ENCODE measurements at places on chromosomes 1 and 21.

DNA sequence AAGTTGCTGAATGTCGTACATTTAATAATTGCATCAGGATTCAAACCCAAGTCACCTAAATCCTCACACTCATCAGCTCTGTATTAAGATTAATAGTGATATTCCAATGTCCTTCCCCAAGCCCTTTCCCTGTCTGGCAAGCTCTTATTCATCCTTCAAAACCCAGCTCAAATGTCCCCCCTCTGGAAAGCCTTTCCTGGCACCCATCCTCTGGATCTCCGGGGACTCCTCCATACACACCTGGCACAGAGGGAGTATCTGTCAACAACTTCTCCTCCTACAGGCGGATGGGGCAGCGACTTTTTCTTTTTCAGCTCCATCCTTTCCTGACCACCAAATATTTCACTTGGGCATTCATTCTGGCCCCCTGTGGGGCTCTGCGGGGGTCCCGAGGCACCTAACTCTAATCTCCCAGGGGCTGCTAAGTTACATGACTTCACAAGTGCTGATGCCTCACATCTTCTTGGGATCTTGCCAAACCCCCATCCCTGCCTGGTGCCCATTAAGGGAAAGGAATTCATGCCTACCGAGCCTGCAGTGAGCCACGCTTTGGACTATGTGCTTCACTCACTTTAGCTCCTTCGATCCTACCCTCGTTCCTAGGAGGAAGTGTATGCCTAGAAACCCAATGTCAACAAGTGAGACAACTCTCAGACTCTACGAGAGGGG, 15.2 kb downstream of the TINAGL1 start:
- no peak for DNase-seq

DNA sequence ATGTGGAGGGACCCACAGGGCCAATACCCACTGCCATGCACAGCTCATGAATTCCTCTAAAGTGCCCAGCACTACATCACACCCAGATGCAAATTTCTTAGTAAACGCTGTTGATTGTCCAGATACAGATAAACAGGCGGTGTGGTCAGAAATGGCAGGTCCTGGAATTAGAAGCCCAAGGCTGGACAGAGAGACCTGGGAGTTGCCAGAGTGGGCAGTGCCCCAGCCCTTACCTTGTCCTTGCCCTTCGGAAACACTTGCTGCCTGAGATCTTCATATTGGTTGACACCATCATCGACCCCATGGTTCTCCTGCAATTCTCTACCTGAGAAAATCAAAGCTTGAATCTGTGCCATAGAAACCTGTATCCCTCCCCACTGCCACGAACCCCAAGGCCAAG, 149.3 kb upstream of the ETV3 start:
- DNase-seq, result no peak

GRCh38 chr1:93732514-93732913, 50.9 kb upstream of the BCAR3 start:
- DNase-seq, result no peak

DNA sequence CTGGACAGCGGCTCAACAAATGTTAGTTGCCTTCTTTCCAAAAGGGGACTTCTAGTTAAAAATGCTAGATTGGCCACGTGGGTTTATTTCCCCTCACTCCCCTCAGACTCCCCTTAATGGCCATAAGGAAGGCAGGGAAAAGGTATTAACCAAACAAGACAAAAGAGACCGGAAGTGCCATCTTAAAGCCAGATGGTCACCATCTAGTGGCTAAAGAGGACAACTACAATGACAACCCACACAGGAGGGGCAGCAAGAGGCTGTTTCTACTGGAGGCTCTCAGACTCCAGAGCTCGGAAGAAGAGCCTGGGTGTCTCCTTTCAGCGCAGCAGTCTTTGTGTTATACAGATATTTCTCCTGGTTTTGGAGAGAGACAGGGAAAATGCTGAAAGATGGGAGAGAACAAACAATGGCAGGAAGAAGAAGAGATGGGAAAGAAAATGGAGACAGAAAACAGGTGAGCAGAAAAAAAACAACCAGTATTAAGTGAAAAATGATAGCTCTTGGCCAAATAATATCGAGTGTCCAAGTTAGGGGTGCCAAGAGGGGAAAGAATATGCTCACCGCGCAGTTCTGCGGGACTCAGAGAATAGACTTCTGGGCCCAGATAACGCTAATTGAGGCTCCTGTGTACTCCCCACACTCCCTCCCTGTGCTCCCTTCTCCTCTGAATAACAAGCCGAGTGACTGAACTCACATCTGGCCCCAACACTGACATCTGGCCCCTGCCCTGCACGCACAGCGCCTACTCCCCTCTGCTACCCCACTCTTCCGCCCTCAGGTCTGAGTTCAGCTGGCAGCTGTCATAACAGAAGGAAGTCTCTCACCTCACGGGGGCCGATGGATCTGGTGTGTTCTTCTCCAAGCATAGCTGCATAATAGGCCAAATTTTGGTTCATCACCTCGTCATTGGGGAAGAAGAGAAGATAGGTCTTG, 9.6 kb downstream of the P3H1 start:
- DNase-seq, result peak; percentile 69

DNA sequence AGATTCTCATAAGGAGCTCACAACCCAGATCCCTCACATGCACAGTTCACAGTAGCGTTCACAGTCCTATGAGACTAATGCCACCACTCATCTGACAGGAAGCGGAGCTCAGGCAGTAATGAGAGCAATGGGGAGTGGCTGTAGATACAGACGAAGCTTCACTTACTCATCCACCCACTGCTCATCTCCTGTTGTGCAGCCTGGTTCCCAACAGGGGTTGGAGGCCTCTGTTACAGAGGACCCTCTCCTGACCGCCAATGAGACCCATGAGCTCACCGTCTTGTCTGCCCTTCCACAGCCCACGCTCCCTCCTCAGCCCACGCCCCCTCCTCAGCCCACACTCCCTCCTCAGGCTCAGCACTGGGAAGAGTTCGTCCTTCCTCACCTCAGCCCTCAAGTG, 39.6 kb downstream of the RSPH1 start:
- peak; percentile 83 for DNase-seq

- no peak for DNase-seq
Observed at GRCh38 chr1:205519541-205520131, 15.2 kb downstream of the CDK18 start.

DNA sequence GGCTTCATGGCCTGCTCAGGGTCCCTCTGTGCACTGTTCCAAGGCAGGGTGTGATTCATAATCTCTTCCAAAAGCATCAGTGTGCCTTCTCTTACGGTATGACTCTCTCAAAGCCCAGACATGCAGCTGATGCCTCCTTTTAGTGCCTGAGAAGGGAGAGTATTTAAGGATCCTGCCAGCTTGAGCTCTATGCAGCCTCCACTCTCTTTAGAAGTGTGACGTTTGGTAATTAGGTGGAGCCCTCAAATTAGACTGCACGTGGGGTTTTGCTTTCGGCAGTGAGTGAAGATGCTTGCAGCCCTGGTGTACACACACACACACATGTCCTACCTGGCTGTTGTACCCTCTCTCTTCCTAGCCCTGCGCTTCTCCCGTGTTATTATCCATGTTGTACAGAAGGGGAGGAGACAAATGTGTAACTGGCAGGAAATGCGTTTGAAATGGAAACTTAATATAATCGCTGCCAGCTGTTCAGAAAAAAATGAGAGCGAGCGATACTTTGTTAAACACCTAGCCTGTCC, 2.6 kb upstream of the C1orf174 start:
- DNase-seq, result no peak
